Cortex of kidney (tissue), 1 donor: ENCODE measurements at places on chromosomes 3 and 15.

DNA sequence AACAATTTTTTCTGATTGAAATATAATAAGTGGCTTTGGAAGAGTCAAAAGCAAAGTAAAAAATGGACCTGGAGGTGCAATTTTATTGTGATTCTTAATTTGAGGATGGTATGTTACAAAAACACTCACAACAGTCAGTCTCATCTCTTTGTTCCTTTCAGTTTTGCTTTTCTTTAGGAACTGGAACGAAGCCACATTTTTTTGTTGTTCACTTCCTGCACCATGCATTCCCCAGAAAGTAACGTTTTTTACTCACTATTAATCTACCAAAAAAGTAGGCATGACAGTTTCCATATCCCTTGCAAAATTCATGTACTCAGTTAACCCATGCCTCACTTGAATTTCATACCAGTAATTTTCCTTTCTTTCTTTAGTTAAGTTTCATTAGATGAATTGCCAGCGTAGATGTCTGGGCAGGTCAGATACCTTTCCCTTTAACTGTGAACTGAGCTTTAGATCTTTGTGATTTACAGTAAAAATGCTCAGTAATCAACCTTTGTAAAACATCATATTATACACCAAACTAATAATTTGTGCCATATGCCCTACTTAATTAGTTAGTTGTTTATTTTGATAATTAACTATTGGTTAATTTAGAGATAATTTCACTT lies 384.3 kb downstream of the ROBO1 start:
- no peak for DNase-seq

DNA sequence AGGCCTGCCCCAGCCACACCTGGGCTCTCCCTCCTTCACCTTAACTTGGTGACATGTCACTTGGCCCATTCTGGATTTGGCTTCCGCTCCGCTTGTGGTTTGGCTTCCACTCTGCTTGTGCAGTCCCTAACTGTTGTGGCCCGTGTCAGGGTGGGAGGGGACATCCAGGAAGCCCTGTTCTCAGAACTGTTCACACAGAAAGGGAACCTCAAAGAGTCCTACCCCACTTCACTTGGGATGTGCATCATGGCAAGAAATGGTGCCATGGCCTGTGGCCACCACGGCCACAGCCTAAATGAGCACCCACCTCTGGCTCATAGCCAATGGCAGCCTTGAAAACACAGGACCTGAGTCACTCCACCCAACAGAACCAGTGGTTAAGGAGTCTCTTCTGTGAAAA lies 63.4 kb downstream of the CYP19A1 start:
- DNase-seq, result no peak

- no peak for DNase-seq
Observed at GRCh38 chr3:52533623-52534280, at the start of gene NT5DC2. Gene NT5DC2 (minus strand): TSS chr3:52533857. CDS start chr3:52533737, 120 bp downstream.

- no peak for DNase-seq
Observed at GRCh38 chr15:52383100-52383588, 87.5 kb upstream of the MYO5C start.

DNA sequence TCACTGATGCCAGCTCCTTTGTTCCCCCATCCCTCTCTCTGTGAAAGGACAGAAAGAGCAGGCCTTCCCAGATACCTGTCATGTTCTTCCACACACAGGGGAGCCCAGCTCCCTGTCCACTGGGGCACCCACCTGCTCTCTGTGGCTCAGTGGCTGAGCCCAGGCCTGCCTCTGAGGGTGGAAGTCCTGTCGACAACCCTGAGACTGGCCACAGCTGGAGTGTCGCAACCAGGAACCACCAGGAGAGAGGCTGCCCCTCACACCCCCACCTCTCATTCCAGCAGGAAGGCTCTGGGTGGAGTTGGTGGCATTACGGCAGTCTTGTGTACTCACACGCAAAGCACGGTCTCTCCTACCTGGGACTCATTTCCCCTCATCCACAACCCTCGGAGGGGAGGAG lies 66.3 kb downstream of the MEGF11 start:
- DNase-seq, result no peak
